ENCODE measurements at places on chromosomes 1 and 21.

DNA sequence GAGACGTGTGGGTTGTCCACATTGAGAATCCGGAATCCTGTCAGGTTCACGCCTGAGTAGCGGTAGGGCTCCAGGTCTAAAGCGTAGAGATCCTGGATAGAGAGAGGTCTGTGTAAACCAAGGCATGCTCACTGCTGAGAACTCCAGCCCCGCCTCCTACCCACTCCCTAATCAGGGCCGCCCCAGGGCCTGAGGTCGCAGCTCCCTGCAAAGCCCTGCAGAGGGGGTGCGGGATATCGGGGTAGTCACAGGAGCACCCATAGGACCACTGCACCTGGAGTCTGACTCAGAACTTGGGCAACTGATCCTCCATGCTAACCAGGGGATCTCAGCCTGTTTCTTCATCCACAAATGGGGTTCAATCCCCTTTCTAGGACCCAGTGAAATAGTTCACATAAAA, 174.4 kb downstream of the GRIK3 start:
- no peak for DNase-seq

DNA sequence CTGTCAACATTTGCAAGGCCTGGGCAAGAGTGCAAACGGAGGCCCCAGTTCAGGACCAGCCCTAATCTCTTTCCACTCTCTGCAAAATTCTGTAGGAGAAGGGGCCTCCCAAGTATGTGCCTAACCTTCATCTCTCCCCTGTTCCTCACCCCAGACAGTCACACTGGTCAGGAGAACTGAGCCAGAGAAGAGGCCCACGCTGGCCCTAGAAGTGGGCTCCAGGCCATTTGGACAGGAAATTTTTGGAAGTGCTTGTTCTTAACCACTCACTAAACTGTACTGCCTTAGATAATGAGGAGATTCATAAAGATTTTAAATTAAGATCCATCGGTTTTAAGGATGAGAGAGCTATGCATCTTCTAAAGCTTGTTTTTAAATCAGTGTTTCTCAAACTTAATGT, 129.7 kb upstream of the ADGRL2 start:
- no peak for DNase-seq

DNA sequence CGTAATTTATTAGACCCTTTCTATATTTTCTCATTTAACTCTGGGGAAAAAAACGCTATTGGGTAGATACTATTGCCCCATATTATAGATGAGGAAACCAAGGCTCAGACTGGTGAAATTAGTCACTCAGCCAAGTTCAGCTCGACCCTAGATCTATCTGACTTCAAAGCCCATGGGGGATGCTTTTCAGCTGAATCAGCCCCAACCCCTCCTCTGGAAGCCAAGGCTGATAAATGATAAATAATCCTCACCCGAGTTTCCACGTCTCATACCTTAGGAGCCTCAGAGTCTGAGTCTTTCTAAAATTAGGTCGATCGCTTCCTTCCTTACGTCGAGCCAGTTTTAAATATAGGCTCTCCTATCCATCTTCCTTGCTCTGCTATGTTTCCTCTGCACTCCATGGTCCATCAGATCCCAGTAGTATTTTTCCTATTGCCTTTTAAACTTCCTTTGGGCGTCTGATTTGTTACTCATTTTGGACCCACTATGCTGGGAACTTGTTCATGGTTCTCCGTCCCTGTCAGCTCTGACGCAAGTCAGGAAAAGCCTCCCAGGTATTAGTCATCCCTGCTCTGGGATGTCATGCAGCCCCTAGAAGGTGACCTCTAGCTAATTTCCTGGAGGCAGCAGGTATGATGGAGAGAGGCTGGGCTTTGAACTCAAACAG, 122.8 kb downstream of the PLPP3 start:
- peak; percentile 76 for DNase-seq

- DNase-seq: no peak
Measured at GRCh38 chr1:65992831-65993271, 200.2 kb downstream of the PDE4B start.

GRCh38 chr21:16709866-16710550, 802.8 kb upstream of the CXADR start:
- no peak for DNase-seq

- peak; percentile 7 for DNase-seq
Measured at GRCh38 chr1:215005078-215005477, 77.5 kb upstream of the KCNK2 start.

GRCh38 chr1:232468249-232468648, 161.7 kb downstream of the SIPA1L2 start:
- DNase-seq: no peak

- DNase-seq: peak; percentile 87
Measured at GRCh38 chr1:182601416-182601786, 2.8 kb downstream of the RGS16 start.

- no peak for DNase-seq
Measured at GRCh38 chr1:84756455-84757082, 66.3 kb upstream of the SSX2IP start.

DNA sequence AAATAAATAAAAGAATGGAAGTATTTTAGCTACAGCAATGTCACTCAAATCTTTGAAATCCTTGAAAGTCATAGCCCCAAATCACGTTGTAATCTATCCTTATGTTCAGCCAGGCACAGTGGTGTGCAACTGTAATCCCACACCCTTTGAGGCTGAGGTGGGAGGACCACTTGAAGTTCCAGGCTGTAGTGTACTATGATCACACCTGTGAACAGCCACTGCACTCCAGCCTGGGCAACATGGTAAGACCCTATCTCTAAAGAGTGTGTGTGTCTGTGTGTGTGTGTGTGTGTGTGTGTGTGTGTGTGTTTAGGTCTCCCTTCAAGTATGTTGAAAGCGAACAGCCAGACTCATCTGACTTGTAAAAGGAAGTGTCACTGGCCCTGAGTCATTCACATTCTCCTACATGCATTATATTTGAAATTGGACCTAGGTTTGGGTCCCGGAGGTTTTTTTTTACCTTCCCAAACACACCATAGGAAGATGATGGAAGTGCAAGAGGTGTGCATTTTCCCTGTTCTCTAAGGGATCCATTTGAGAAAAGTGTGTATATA, 50.1 kb downstream of the ZNF281 start:
- DNase-seq: peak; percentile 23

- no peak for DNase-seq
Measured at GRCh38 chr21:43330306-43330881, 96.5 kb downstream of the SIK1 start.

DNA sequence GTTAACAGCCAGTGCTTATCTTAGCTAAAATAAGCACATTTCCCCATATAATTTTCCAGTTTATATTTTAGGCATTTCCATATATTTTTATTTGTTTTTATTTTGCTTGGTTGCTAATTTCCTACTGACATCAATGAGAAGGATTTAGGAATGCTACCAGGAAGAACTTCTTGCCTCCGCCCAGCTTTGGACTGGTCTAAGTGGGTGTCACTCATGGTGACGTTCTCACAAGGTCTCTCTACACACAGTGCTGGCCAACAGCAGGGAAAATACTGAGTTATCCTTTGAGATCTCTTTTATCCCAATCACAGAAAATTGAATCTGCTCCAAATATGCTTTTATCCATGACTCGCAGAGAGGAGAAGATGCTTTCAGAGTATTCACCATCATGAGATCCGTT, 13.2 kb downstream of the MX1 start:
- DNase-seq: no peak

- no peak for DNase-seq
Measured at GRCh38 chr1:53145051-53145600, 2.7 kb upstream of the SLC1A7 start.

DNA sequence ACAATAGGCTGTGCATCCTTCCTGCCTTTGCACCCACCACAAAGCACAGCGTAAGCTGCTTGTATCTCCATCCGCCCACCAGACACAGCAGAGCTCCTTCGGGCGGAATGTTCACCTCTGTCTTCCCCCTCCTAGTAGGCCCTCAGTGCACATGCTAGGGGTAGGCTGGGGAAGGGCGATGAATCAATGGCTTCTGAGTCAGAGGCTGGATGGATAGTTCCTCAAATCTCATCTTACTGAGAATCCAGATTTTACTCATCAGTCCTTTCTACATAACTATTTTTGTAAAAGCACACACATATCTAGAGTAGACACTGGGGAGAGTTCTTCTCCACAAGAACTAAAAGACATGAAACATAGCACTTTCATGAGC, 73.8 kb downstream of the BCAR3 start:
- no peak for DNase-seq

DNA sequence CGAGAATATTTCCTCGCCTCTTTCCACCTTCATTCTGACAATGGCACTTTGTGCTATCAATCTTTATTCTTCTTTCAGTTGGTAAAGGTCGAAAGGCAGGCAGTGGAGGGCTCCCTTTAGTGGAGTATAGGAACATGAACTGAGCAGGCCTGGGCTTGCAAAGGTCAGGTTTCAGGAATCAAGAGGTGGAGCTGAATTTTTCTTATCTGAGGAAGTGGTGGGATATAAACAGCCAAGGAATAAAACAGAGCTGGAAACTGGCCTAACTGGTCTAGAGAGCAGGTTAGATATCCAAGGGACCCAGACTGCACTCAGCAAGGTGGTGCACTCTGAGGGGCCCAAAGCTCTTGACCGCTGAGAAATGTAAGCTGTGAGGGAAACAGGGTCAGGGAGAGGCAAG, 99.1 kb downstream of the PLA2G4A start:
- DNase-seq: no peak

GRCh38 chr1:1461721-1462317, 9.7 kb upstream of the ATAD3B start:
- no peak for DNase-seq

- no peak for DNase-seq
Measured at GRCh38 chr21:24272521-24272938, 1334.8 kb downstream of the MRPL39 start.

DNA sequence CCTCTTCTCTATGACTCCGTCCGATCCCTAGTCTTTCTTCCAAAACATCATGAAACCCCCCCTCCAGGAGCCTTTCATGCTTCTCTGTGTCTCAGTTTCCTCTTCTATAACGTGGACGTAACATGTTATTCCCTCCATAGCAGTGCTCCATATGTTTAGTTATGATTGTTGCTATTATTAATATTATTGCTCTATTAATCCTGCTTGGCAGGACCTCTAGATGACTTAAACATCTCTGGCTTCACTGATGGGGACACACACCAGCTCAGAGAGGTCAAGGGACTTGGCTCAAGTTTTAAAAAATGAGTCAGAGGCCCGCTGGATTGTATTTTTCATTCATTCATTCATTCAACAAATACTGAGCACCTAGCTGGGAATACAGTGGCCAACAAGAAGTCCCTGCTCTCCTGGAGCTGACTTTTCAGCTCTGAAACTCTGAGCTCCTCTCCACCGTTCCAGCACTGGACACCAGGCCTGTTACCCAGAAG, 404 bp upstream of the CPLANE2 start:
- no peak for DNase-seq

DNA sequence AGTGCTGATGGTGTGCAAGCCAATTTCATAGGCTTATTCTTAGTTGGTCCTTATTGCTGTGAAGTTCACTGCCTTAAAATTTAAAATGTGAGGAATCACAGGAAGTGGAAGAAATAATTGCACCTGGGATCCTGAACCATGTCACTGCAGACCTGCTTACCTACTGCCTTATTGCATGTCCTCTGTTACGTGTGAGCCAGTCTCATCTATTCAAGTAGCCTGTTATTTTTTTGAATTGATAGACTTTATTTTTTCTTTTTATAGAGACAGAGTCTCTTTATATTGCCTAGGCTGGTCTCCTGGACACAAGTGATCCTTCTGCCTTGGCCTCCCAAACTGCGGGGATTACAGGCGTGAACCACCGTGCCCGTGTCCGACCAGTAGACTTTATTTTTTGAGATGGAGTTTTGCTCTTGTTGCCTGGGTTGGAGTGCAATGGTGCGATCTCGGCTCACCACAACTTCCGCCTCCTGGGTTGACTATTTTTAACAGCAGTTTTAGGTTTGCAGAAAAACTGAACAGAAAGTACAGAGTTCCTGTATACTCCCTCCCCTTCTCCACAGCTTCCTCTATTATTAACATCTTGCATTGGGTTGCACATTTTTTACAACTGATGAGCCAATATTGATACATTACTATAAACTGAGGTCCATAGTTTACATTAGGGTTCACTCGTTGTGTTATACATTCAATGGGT, 14.0 kb upstream of the DISC1 start:
- no peak for DNase-seq

GRCh38 chr1:209219791-209220524, 363.6 kb upstream of the CAMK1G start:
- no peak for DNase-seq
